ENCODE measurements at places on chromosomes 7 and 10.

DNA sequence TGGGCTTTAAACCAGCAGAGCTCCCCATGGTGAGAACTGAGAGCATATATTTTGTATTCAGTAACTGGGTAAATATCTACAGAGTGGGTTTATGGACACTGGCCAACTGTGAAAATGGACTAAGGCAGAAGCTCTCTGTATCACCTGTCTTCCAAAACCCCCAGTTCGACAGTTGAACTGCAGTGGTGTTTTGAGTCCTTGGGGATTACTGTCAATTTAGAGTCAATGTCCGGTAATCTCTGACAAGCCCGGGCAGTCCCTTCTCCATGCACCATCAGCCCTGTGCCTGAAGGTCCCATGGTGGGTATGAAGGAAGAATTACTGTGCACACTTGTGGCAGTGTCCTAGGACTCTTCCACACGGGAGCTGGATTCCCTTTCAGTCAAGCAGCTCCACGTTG, 235.0 kb downstream of the CCSER2 start:
- DNase-seq: no peak

DNA sequence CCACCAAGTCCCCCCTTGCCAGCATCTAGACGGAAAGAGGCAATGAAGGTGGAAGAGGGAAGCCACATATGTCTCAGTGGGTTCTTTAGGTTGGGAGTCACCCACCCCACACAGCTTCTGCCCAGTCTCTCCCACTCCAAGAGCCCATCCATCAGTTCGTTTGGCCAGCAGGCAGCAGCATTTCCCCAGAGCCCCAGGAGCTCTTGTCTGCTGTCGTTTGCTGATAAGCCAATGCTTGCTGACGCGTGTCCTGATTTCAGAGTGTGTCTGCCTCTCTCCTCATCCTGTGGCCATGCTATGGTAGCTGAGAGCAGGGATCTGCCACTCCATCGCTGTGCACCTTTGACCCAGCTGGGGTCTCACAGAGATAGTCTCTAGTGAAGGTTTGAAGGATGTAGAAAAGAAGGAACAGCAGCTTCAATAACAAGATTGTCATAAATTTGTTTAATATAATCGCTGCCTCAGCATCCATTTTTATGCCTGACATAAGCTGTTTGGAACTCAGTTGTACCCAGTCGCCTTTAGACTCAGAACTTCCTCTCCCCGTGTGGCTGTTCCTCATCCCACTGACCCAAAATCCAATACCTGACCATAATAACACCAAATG, 39.4 kb upstream of the GDF10 start:
- no peak for DNase-seq

- no peak for DNase-seq
These were observed 49.9 kb upstream of the CUX1 start for GRCh38 chr7:101767544-101767943.

DNA sequence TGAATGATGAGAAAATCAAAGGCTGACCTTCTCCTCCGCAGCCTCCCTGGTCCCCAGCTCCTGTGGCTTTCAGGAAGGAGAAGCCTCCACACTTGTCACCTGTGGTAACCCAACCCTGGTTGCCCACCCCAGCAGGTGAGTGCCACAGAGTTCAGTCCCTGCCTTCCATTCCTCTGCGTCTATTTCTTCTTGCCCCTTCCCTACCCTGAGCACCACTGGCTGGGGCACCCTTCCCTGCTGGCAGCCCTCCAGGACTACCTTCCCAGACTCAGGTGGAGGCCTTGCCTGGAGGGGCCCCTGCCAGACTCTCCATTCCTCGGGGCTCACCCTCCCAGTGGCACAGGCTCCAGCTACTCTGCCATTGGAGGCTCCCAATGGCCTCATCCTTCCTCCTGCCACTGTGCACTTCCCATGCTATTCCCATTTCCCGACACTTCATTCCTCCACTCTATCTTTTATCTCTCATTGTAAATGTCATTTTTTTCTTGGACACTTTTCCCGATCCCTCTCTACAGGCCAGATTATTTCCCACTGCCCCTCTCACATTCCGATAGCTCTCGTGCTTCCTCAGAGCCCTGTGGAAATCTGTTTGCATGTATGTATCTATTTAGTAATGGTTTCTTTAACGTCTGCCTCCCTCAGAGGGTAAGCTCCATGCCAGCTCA, 90.6 kb upstream of the PCBD1 start:
- no peak for DNase-seq

- no peak for DNase-seq
These were observed 108.9 kb downstream of the DNAH11 start for GRCh38 chr7:21651697-21652096.

DNA sequence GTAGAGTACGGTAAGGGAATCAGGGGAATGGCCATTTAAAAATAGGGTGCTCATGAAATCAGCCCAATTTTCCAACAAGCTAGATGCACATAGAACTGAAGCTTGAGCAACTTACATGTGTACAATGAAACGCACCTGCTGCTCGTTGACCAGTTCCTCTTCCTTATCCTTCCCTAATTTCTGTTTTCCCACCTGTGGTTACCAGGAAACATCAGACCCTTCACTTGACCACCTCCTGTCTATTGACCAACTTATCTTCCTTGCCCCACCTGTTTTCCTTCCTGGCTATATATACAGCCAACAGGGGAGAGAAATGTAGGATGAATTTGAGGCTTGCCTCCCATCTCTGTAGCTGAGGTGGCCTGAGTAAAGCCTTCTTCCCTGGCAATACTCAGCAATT, 37.8 kb upstream of the RAPGEF5 start:
- DNase-seq: no peak

DNA sequence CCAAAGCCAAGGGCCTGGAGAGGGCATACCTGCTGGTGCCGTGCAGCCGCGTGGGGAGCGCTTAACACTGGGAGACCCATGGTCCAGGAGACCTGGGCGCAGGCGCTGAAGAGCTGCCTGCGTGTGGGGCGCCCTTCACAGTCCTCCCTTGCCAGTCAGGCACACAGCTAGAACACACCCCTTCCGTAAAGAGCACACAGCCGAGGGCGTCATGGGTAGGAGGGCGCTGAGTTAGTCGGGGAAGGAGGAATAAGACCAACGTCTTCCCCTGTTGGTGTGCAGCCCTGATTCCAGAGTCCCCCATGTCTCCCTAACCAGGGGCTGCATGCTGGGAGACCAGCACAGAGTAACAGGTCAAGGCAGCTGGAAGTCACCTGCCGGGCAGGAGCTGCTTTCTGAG, 273.9 kb downstream of the USP6NL start:
- DNase-seq: no peak

DNA sequence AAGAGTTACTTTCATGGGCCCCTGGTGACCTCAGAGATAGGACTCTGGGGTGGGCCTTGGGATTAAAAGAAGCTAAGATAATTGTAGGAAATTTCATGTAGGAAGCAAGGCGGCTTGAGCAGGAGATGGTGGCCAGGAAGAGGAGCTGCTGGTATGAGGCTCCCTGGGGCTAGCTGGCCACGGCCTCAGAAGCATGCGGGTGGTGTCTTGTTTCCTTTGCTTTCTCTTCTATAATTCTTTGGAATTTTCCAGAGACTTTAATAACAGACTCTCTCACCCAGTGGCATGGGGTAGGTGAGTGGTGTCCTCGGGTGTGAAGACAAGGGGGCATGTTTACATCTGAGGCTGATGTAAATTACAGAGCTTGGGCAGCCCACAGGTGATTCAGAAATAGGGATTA, 41.9 kb upstream of the KDM7A start:
- no peak for DNase-seq

DNA sequence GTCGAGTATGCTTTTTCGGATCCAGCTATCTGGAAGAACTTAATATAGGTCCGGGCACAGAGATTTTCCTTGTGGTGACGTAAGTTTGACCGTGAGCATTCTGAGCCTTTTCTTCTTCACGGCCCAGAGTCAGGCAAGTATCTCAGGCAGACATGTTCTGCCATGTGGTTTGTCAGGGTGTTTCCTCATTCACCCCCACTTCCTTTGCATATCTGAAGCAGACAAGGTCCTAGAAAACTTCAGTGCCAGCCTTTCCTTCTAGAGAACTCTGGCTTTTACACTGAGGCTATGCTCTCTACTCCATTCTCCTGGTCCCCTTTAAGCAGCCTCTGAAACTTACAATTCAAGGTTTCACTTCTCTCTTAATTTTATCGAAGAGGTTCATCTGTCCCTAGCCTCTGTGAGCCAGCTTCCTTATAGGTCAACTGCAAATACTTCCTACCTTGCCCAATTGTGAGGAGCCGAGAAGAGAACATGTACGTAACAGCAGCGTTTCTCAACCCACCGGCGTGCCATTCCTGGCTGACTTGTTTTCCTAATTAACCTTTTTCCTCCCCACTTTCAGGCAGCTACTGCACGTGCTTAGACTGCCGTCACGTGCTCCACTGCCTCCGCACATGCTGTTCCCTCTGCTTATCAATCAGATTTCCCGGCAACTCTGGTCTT, 47.3 kb downstream of the CDCA7L start:
- DNase-seq: no peak

DNA sequence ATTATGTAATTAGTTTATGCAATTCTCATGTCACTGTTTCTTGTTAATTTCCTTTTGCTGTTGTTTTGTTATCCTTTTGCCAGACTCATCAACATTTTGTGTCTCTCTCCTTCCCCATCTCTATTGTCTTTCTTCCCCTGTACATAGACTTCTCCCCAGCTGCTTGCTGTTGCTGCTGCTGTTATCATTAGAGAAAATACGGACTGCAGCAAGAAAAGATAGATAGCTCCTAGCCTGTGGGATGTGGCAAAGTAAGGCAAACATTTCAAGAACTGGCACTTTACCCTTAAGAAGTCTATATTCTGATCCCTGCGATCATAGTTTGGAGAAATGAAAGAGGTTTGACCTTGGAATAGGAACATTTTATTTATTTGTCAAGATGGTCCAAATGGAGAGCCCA, 162.2 kb downstream of the AOAH start:
- DNase-seq: no peak

- no peak for DNase-seq
These were observed 11.3 kb upstream of the SAMD9L start for GRCh38 chr7:93159490-93159889.

- DNase-seq: no peak
These were observed 1.9 kb upstream of the EPHA1 start for GRCh38 chr7:143410521-143411004.

- DNase-seq: peak; percentile 73
These were observed 86.7 kb downstream of the DGKI start for GRCh38 chr7:137760111-137760510.

GRCh38 chr7:144384555-144385245, 18.8 kb downstream of the NOBOX start:
- no peak for DNase-seq

GRCh38 chr10:128763588-128763987, 637.4 kb upstream of the MKI67 start:
- DNase-seq: no peak

All from NCI-H1105 (cell line).